ENCODE measurements at places on chromosomes 5 and 9. TPM values are rescaled to one million over a fixed set of nuclear protein-coding genes. Genes with fewer than 3 reads are reported as not detected.

Gene GDF9
- not detected for total RNA-seq

Gene MEIKIN
- 14.8 TPM for total RNA-seq

- DNase-seq = no peak
These were observed 53.9 kb downstream of the KCNN2 start for GRCh38 chr5:114415760-114416159.

- no peak for DNase-seq
These were observed 130.6 kb downstream of the SMARCA2 start for GRCh38 chr9:2145746-2146145.

DNA sequence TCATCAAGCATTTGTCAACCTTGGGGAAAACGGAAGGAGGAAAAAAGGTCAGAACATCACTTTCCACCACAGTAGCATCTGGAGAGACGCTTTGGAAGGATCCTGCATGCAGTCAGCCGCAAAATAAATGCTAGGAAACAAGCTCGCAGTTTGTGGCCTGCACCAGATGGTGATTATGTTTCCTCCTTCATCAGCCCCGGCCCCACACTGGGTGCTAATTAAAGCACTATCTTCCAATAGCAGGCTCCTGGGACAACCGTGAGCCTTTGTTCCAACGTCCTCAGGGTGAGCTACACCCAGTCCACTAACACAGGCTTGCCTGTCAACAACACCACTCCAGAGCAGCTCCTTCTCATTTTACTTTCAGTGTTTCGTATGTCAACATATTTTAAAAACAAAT lies 64.0 kb downstream of the RNF130 start:
- no peak for DNase-seq

DNA sequence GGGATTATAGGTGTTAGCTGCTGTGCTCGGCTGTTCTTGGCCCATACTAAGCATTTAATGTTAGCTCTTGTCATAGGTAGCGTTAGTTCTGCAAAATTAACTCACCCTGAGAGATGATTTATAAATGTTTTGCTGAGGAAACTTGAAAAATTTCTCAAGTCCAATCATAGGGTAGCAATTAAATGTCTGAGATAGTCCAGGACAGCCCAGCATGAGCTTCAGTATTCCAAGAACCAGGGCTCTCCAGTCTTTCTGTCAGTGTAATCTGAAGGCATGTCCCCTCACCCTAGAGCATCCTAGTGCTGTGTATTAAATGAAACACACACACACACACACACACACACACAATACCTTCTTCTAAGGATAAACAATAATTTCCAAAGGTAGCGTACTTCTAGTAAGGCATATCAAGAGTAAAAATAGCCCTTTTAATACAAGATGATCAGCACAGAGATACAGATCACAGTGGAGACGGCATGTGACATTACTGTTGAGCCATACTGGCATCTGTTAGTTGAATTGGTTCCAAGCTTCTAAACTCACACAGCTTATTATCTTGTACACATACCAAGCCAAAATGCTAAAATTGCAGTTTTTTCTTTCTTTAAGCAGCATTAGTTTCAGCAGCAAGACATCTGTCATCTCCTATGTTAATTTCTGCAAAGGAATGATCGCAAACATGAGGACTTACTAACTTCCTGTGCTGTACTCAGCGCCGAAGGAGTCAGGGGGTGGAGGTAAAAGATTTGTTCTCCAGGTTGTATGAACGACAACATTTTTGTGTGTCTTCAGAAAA lies 46.3 kb upstream of the JMY start:
- no peak for DNase-seq

DNA sequence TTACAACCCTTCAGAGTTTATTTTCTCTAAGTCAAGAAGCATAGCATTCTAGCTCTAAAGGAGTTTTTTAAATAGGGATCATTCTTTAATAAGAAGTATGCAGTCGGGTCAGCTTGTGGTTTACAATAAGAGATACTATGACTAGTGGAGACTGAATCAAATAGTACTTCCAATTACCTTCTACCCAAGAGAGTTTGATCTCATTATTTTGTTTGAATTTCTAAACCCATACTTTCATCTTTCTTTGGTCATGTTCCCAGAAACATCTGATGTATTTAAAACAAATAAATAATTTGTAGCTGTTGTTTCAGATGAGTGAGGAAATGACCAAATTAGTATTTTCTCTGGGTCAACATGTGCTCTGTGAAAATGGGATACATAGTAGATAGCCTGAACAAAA lies 160.2 kb upstream of the CDH6 start:
- no peak for DNase-seq

- DNase-seq = no peak
These were observed 145.5 kb downstream of the PRR16 start for GRCh38 chr5:120609570-120609969.

- DNase-seq = no peak
These were observed 55.1 kb downstream of the ANKH start for GRCh38 chr5:14816374-14816998.

Measured in omental fat pad (tissue), 4 donors.